ENCODE measurements at places on chromosomes 2 and 18. TPM values are rescaled to one million over a fixed set of nuclear protein-coding genes. Genes with fewer than 3 reads are reported as not detected.

Gene SIX3
- total RNA-seq, result 0.25 TPM

Gene CRYGB
- not detected for total RNA-seq

Gene SYT4
- not detected for total RNA-seq

Gene ASIC4
- not detected for total RNA-seq

Gene TMEM17
- not detected for total RNA-seq

Gene EVX2
- not detected for total RNA-seq

Gene FNDC4
- 0.30 TPM for total RNA-seq

Gene TOGARAM2
- 4.0 TPM for total RNA-seq

Gene MC4R
- not detected for total RNA-seq

Gene RAD51AP2
- not detected for total RNA-seq

DNA sequence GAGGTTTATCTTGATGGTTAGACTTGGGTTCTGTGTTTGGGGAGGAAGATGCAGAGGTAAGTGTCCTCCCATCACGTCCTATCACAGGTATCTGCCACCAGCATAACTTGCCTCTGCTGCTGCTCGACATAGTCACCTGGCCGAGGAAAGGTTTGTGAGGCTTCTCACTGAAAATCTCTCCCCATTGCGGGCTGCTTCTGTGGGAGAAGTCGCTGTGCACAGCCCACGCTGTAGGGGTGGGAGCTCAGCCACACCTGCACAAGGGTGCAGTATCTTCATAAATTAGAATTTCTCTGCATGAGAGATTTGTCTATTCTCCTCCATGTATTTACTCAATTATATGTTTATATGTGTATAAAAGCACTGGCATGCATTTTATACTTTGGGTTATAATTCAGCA lies 415.7 kb upstream of the MYT1L start:
- no peaks in the 10 kb centered on the region for H3K4me1 ChIP-seq
- no peak overlapping the region for H3K27ac ChIP-seq
- H3K4me3 ChIP-seq, result no peak overlapping the region
- H3K36me3 ChIP-seq, result no peaks in the 10 kb centered on the region
- H3K27me3 ChIP-seq, result no peaks in the 10 kb centered on the region

GRCh38 chr2:100010606-100011005 lies 131.8 kb downstream of the AFF3 start:
- H3K36me3 ChIP-seq, result no peaks in the 10 kb centered on the region
- no peak overlapping the region for H3K4me3 ChIP-seq
- no peak for DNase-seq

DNA sequence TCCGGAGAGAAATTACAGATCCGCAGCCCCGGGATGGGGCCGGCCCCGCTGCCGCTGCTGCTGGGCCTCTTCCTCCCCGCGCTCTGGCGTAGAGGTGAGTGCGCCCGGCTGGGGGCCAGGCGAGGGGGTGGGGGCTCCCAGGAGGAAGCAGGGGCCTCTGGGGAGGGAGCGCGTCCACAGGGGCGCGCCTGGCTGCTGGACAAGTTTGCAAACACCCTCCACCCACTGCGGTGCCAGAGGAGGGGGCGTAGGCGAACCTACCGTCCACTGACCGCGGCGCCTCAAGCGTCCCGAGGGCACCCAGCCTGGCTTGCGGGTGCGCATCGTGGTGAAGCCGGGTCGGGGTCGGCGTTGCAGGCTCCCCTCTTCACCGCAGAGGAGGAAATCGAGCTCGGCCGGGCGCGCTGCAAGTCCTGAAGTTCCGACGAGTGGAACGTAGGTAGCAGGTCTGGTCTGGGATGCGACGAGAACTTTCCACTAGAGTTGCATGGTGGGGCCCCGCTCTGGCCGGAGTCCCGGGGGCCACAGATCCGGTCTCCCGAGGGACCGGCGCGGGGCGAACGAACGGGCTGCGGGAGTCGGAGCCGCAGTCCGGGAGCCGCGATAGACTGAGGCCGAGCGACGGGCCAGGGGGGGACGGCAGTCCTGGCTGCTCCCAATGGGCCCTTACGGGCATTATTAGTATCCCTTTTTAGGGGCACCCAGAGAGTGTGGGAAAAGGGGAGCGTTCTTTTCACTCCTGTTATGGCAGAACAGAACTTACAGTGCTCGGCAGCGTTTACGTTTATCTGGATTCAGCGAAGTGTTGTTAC lies 502 bp downstream of the MERTK start:
- peaks cover 38% of the 10 kb centered on the region for H3K27me3 ChIP-seq
- H3K4me3 ChIP-seq, result peak overlapping the region; percentile 63
- H3K36me3 ChIP-seq, result no peaks in the 10 kb centered on the region
- peaks cover 12% of the 10 kb centered on the region for H3K4me1 ChIP-seq
- no peak for DNase-seq

GRCh38 chr2:102286041-102286440 lies 25.3 kb upstream of the IL1RL1 start:
- no peak overlapping the region for H3K27ac ChIP-seq
- DNase-seq, result no peak
- peaks cover 18% of the 10 kb centered on the region for H3K4me1 ChIP-seq

GRCh38 chr18:43578706-43579105 lies 301.4 kb upstream of the SYT4 start:
- DNase-seq, result no peak
- no peaks in the 10 kb centered on the region for H3K27me3 ChIP-seq
- H3K27ac ChIP-seq, result no peak overlapping the region

DNA sequence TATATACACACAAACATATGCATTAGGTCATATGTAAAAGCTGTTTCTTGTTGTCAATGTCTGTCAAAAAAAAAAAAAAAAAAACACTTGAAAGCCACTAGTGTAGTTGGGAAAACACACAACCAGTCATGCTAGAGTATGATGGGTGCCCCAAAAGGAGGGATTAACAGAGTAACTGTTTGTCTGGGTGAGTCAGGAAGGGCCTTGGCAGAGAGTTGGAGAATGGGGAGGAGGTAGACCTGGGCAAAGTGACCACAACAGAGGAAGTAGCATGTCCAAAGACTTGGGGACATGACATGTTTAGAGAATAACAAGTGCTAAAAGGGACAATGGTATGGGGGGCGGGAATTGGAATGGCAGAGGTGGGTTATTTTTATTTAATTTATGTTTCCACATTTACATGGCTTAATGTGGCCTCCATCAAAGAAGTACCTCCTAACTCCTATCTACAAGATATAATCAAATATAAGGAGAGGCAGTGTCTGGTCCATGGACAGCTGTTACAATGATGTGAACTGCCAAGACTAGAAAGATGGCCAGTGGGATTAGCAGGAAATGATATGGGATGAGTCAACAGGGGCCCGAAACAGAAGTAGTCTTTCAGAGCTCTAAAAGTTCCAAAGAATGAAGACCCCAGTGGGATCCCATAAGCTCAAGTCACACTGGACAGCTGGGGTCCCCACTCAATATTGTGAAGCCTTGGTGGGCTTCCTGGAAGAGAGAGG lies 99.9 kb upstream of the ZFP36L2 start:
- no peaks in the 10 kb centered on the region for H3K4me1 ChIP-seq
- H3K27ac ChIP-seq, result no peak overlapping the region
- H3K36me3 ChIP-seq, result peaks cover 17% of the 10 kb centered on the region
- no peaks in the 10 kb centered on the region for H3K27me3 ChIP-seq
- H3K4me3 ChIP-seq, result no peak overlapping the region

DNA sequence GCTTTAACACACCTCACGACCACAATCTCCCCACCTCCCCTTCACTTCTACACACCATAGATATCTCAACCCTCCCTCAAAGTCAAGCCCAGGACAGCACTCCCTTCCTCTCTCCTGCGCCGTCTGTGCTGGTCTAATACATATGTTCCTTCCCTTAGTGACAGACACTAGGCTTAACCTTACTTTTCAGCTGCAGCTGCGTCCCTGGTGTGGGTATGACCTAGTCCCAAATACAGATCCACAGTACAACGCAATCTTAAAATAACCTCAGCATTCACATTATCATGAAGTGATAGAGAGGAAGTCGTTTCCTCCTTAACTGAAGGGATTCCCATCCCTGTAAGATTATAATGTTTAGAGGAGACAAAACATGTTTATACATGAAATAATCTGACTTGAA lies 192.7 kb upstream of the TANK start:
- H3K36me3 ChIP-seq, result no peaks in the 10 kb centered on the region
- peaks cover 4% of the 10 kb centered on the region for H3K4me1 ChIP-seq
- DNase-seq, result no peak
- H3K27me3 ChIP-seq, result peaks cover 23% of the 10 kb centered on the region
- H3K27ac ChIP-seq, result no peak overlapping the region

GRCh38 chr18:57644540-57644939 lies 22.9 kb upstream of the NARS1 start:
- H3K27ac ChIP-seq, result no peak overlapping the region
- no peak overlapping the region for H3K4me3 ChIP-seq
- H3K27me3 ChIP-seq, result no peaks in the 10 kb centered on the region
- H3K4me1 ChIP-seq, result peaks cover 4% of the 10 kb centered on the region

- no peak overlapping the region for H3K4me3 ChIP-seq
- no peaks in the 10 kb centered on the region for H3K4me1 ChIP-seq
- H3K27me3 ChIP-seq, result peaks cover 4% of the 10 kb centered on the region
- DNase-seq, result no peak
- H3K27ac ChIP-seq, result no peak overlapping the region
Observed at GRCh38 chr2:166060191-166060590, 67.6 kb downstream of the SCN1A start.

DNA sequence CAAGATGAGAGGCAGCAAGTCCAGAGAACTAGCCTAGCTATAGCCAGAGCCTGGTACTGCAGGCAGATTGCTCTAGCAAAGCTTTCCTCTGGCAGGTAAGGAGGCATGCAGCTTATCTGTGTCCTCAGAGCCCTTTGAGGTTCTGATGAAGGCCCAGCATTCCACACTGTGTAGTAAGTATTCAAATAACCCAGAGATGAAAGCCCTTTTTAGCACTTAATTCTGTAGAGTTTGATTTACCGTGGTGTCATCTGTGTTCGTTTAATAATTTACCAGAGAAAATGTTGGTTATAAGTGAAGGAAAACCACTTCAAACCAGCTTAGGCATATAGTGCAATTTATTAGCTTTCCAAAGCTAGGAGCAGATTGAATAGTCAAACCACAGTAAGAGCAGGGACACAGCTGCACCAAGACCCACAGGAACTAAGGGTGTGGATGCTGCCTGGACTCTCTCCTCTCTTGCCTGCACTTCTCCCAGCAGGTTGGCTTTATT lies 226.6 kb downstream of the BABAM2 start:
- no peak for DNase-seq
- H3K4me1 ChIP-seq, result peaks cover 7% of the 10 kb centered on the region
- no peak overlapping the region for H3K27ac ChIP-seq
- no peak overlapping the region for H3K4me3 ChIP-seq
- H3K36me3 ChIP-seq, result peaks cover 7% of the 10 kb centered on the region

- no peaks in the 10 kb centered on the region for H3K36me3 ChIP-seq
- no peak for DNase-seq
- H3K27me3 ChIP-seq, result no peaks in the 10 kb centered on the region
- H3K4me1 ChIP-seq, result no peaks in the 10 kb centered on the region
- H3K4me3 ChIP-seq, result no peak overlapping the region
Observed at GRCh38 chr18:65761636-65762295, 11.0 kb downstream of the CDH7 start.

DNA sequence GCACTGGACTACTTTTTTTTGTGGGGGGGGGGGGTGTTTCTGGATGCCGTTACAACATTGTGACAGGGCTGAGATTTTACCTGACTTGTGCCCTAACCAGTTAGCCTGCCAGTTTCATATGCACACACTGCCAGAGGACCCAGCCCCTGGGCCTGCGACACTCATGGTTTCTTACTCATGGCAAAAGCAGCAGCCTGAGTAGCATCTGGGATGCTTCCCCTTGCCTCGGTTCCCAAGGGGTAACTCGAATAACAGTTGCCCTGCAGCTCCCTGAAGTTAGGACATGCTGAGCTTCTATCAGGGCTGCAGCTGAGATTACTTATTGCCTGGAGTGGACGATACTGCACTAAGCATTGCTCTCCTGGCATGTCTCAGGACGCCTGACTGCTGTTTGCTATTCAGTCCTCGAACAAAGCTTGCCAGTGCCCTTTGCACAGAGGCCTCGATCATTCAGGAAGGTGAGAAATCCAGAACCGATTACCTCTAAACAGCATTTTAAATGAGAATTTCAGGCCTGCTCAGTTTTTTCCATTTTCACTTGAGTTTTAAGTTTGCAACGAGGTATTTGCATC lies 47.9 kb downstream of the TRPM8 start:
- H3K4me3 ChIP-seq, result no peak overlapping the region
- no peak for DNase-seq
- no peak overlapping the region for H3K27ac ChIP-seq

- no peaks in the 10 kb centered on the region for H3K36me3 ChIP-seq
- peak overlapping the region; percentile 22 for H3K4me3 ChIP-seq
- peaks cover 18% of the 10 kb centered on the region for H3K27me3 ChIP-seq
- DNase-seq, result peak; percentile 10
Observed at GRCh38 chr18:49723648-49724180, 89.6 kb downstream of the ACAA2 start.

GRCh38 chr2:217742276-217742675 lies 260.5 kb downstream of the TNS1 start:
- H3K27me3 ChIP-seq, result peaks cover 3% of the 10 kb centered on the region
- H3K36me3 ChIP-seq, result no peaks in the 10 kb centered on the region
- DNase-seq, result no peak
- H3K4me1 ChIP-seq, result peaks cover 2% of the 10 kb centered on the region
- H3K4me3 ChIP-seq, result no peak overlapping the region

- peaks cover 40% of the 10 kb centered on the region for H3K27me3 ChIP-seq
- peaks cover 4% of the 10 kb centered on the region for H3K4me1 ChIP-seq
- H3K36me3 ChIP-seq, result peaks cover 5% of the 10 kb centered on the region
- no peak overlapping the region for H3K27ac ChIP-seq
- no peak overlapping the region for H3K4me3 ChIP-seq
Observed at GRCh38 chr2:134225841-134226240, 28.0 kb upstream of the MGAT5 start.

DNA sequence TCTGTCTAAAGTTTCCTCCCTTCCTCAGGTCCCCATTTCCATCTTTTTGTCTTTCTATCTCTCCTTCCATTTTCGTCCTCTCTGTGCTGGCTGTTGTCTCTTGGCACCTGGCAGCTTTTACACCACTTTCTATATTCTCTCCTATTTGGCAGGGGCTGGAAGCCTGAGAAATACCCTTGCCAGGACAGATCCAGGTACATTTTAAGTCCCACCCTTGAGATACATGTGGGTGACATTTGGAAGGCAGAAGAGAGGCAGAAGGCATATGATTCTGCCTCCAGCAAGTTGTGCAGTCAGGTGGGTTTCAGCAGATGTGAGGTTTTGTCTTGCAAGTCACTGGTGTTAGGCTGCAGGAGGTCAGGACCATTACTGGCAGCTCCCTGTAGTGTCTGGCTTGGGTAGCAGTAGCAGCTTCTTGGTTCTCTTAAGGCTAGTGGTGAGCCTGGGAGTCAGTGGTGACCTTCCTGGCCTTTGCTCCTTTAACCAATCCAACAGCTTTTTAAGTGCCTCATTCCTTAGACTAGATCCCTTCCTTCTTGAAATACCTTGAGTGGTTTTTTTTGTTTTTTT lies 90.1 kb downstream of the CAPN13 start:
- peaks cover 9% of the 10 kb centered on the region for H3K4me1 ChIP-seq
- H3K4me3 ChIP-seq, result no peak overlapping the region
- no peak overlapping the region for H3K27ac ChIP-seq
- peaks cover 9% of the 10 kb centered on the region for H3K27me3 ChIP-seq

DNA sequence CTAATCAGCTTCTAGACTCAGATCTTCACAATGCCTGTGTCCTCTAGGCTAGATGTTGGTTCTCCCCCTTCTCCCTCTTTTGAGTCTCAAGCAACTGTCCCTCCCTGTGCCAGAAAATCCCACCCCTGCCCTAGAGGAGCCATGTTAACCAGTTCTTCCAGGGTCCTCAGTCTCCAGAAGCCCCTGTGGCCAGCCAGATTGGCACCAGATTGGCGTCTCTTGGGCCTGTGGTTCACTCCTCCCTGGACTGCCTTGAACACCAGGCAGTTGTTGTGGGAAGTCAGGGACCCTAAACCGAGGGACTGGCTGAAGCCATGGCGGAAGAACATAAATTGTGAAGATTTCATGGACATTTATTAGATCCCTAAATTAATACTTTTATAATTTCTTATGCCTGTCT lies 36.6 kb downstream of the CYP26B1 start:
- no peaks in the 10 kb centered on the region for H3K4me1 ChIP-seq
- H3K27ac ChIP-seq, result no peak overlapping the region
- H3K36me3 ChIP-seq, result no peaks in the 10 kb centered on the region
- no peak for DNase-seq
- H3K27me3 ChIP-seq, result no peaks in the 10 kb centered on the region

Measured in activated T-helper 2 cell treated with anti-CD3 and anti-CD28 coated beads, Interferon-gamma antibody, Interleukin-2, Interleukin-4, amounts not matched to agents 10 μg/mL and 5 μg/mL and 100 μg/mL, durations not matched to agents 14 hours and 24 hours and 36 hours (primary cell).